ENCODE measurements at places on chromosomes 3 and 15.

DNA sequence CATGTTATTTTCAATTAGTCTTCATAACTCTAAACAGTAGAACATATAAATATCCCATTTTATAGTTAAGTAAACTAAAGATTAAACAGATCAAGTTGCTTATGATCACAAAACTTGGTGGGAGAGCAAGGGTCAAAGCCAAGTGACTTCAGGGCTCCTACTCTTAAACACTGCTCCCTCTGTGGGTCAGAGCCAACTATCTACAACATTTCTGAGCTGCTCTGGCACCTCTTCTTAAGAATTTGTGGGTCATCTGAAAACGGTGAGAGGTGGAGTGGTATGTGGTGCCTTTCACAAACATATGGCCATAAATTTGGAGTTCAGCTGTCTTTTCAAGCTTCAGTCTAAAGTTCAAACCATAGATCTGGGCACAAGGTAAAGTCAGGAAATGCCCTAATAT, 10.9 kb downstream of the ATG3 start:
- DNase-seq, result no peak

DNA sequence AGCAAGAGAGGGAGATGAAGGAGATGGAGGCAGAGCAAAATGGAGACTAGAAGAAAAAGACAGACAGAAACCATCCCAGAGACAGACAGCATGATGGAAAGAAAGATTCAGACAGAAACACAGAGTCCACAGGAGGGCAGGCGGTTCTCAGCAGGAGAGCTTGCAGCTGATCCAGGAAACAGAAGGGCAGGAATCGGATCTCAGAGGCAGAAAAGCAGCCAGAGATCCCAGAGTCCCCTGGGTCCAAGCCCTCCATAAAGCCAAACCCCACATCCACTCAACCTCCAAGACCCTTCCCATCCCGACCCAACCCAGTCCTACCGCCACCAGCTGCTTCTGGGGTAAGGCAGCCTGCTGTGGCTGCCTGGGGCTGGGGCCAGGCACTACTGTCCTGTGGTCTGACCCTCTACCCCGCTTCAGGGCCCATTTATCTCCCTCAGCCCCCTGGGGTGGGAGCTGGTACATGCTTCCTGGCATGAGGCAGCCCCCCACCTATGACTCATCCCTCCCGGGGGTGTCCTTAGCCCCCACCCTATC, at the start of gene UCN2:
UCN2 (minus strand) TSS at position 400 of the 537 bp plus-strand sequence. CDS start 657 bp downstream, outside the sequence.
- no peak for DNase-seq

DNA sequence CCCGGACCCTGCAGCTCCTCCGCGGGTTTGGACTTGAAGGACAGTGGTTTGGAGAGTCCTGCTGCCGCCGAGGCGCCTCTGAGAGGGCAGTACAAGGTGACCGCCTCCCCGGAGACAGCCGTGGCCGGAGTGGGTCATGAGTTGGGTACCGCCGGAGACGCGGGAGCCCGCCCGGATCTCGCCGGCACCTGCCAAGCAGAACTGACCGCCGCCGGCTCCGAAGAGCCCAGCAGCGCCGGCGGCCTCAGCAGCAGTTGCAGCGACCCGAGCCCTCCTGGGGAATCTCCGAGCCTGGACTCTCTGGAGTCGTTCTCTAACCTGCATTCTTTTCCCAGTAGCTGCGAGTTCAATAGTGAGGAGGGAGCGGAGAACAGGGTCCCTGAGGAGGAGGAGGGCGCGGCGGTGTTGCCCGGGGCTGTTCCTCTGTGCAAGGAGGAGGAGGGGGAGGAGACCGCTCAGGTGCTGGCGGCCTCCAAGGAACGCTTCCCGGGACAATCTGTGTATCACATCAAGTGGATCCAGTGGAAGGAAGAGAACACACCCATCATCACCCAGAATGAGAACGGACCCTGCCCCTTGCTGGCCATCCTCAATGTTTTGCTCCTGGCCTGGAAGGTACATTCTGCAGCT, 634 bp downstream of the MINDY2 start:
- peak; percentile 33 for DNase-seq

DNA sequence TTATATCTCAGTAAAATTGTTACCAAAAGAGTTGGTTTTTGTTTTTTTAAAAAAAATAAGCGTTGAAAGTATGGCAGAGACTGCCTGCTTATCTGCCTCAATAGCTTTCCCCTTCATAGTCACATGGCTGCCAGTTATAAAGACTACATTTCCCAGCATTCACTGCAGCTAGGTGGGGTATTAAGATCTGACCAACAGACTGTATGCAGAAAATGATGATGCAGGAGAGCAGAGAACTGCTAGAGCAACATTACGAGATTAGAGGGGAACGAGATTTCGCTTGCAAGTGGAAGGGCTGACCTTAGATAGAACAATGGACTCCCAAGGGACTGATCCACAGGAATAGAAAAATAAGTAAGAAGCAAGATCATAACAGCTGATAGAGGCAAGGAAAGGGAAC, 14.3 kb downstream of the RHOA start:
- no peak for DNase-seq

DNA sequence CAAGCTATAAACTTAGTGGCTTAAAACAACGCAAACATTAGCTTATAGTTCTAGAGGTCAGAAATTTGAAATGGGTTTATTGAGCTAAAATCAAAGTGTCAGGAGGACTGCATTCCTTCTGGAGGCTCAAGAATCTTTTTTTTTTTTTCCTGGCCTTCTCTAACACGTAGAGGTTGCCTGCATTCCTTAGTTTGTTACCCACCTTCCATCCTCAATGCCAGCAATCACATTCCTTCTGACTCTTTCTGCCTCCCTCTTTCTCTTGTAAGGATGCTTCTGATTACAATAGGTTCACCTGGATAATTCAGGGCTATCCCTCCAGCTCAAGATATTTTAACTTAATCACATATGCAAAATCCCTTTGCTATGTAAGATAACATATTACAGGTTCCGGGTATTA, 24.8 kb downstream of the REC114 start:
- no peak for DNase-seq

GRCh38 chr3:171219258-171219657, 192.7 kb upstream of the SLC2A2 start:
- DNase-seq, result no peak

- no peak for DNase-seq
Observed at GRCh38 chr15:70192041-70192440, 94.3 kb upstream of the TLE3 start.

GRCh38 chr3:66253790-66254620, 33.2 kb downstream of the SLC25A26 start:
- no peak for DNase-seq

DNA sequence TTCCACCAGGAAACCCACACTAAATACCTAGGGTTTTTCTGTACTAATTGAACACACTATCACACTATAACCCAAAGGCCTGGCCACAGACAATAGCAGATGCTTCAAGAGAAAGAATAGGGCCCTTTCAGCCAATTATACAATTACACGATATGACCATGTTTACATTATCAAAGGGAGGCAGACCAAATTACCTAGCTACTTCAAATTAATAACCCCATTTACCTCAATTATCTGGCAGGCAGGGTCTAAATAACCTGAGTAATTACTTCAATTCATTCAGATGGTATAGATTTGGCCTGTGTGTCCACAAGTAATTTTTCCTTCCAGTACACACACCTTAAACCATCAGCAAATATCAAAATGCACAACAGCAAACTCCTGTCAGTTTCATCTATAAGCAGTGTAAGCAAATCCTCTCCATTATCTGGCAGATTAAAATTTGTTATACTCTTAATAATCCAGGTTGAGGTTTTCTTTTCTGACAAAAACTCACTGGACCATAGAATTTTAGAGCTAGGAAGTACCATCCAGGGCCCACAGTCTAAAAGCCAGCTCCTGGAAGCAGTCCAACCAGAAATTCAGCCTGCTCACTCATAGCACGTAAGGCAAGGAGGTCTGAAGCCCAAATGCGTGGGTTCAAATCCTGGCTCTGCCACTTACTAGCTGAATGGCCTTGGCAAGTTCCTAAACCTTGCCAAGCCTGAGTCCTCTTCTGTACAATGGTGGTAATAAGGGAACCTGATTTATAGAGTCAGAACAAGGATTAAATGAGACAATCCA, 51.8 kb downstream of the RFTN1 start:
- no peak for DNase-seq

GRCh38 chr3:78154521-78155186, 1114.8 kb downstream of the ROBO2 start:
- no peak for DNase-seq

DNA sequence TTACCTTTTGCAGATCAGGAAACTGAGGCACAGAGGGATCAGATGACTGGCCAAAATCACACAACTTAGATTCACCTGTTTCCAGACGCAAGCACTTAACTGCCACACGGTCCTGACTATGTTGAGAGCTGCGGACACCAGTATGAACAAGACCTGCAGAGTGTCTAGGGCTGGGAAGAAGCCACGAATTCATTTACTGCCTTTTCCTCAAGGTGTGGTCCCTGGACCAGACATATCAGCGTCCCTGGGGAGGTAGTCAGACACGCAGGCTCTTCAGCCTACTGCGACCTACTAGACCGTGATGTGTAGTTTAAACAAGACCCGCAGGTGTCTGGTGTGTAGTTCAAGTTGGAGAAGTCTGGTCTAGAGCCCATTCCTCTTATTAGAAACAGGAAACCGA, 541 bp upstream of the SLC6A11 start:
- no peak for DNase-seq

GRCh38 chr3:59994732-59995304, 945.0 kb upstream of the CFAP20DC start:
- no peak for DNase-seq

- no peak for DNase-seq
Observed at GRCh38 chr3:54433846-54434245, 311.5 kb downstream of the CACNA2D3 start.

DNA sequence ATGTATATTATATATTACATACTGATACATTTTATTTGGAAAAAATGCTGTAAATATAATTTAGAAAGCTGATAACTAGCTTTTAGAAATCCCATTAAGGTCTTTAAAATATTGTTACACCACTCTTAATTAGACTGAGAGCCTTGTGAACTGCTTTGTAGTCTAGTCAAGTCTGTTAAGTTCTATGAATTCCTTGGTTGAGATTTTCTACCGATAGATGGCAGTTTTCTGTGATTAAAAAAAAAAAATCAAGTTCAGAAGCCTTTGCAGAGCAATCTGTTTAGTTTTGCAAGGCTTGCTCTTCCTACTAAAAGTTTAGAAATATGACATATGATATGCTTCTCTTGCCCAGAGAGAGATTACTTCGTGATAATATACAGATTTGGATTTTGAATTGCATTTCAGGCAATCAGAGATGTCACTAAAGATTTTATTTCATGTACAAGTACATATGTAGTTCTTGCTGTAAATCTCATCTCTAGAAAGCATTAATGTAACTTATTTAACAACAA, 60.4 kb upstream of the SLITRK3 start:
- DNase-seq, result no peak

GRCh38 chr3:71211083-71211482, 372.4 kb downstream of the FOXP1 start:
- DNase-seq, result no peak

- DNase-seq, result no peak
Observed at GRCh38 chr15:100926971-100927756, 8.0 kb downstream of the LRRK1 start.

- no peak for DNase-seq
Observed at GRCh38 chr3:192812743-192813383, 85.5 kb upstream of the FGF12 start.

GRCh38 chr3:58798312-58798711, 131.7 kb upstream of the FAM3D start:
- no peak for DNase-seq

DNA sequence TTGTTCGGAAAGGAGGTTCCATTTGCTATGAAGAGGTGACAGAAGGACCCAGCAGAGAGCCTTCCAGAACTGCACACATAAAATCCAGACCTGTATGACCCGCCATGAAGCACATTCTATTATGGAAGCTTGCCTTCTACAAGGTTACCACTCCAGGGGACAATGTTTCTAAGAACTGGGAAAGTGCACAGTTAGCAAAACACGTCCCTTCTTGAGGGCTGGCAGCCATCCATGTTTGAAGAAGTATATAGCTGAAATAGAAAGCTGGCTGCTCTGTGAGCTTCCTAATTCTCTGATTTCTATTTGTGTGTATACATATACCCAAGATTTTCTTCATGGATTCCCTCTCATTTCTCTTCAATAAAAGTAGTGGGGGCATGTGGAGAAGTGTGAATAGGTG, 74.6 kb downstream of the CNTN3 start:
- no peak for DNase-seq

DNA sequence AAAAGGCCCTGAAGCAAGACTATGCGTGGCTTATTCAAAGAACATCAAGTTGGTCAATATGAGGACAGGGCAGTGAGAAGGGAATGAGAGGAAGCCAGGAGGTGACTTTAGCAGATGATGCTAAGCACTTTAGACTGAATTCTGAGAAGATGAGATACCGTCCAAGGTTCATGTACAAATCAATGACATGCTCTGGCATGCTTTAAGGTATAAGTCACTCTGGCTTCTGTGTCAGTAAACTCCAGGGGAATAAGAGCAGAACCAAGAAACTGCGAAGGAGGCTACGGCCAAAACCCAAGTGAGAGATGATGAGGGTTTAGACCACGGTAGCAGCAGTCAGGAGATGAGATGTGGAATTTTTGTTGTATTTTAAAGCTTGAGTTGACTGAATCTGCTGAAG, 8.9 kb upstream of the CCDC50 start:
- no peak for DNase-seq

GRCh38 chr15:90871139-90871715, 2.8 kb downstream of the FURIN start:
- peak; percentile 48 for DNase-seq

DNA sequence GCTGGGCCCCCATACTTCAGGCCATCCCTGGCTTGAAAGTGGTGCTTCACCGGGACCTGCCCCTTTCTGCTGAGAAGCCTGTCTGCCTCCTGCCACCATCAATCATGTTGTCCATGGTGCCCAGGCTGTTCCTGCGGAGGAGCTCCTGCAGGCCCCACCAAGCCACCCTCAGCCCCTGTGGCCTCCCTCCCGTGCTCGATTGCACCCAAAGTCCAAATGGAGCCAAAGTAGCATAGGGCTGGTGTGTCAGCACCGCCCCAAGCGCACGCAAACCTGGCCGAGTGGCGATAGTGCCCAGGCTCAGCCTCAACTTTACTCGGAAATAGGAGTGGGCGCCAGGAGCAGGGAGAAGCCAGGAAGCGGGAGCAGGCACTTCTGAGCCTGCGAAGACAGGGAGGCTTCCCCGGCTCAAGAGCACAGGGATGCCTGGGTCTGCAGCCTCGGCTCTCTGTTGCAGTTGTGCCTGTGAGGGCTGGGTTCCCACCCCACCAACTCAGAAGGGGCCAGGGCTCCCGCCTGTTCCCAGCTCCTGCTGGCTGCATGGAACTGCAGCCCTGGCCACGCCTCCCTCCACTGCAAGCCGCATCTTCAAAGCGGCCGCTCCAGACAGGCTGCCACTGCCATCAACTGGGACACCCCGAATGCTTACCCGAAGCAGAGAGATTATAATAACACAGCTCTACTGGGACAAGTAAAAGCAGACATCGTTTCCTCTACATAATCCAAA, 203.0 kb downstream of the ARRDC4 start:
- no peak for DNase-seq

DNA sequence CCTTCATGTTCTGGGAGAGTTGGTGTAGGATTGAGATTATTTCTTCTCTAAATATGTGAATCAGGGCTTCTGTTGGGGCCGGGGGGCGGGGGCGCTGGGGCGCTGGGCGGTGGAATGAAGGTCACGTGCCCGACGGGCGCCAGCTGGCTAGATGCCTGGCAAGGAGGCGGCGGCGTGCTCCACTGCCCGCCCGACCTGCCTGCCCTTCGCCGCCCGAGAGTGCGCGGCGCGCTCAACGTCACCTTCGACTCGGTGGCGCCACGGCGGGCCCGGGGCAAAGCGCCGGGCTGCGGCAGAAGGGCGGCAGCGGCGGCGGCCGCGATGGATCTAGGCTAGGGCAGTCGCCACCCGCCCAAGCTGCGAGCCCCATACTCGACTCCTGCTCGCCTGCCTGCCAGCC, 47.0 kb upstream of the LHFPL4 start:
- DNase-seq, result peak; percentile 19

GRCh38 chr3:10248984-10249748, 907 bp downstream of the TATDN2 start:
- DNase-seq, result peak; percentile 83
